ENCODE measurements at places on chromosomes 12 and 14. TPM values are rescaled to one million over a fixed set of nuclear protein-coding genes. Genes with fewer than 3 reads are reported as not detected.

MMP14 gene
- total RNA-seq = 649 TPM

KRT8 gene
- total RNA-seq = 5.6 TPM

OR6C70 gene
- not detected for total RNA-seq

DHH gene
- total RNA-seq = under 0.01 TPM

RNF212B gene
- not detected for total RNA-seq

IRF2BPL gene
- 74.8 TPM for total RNA-seq

TAS2R20 gene
- 2.8 TPM for total RNA-seq

PLEKHG7 gene
- not detected for total RNA-seq

GPD1 gene
- not detected for total RNA-seq

GARIN6 gene
- total RNA-seq = not detected

AP1G2 gene
- 17.2 TPM for total RNA-seq

TEX52 gene
- total RNA-seq = not detected

CIT gene
- total RNA-seq = 12.9 TPM

RERG gene
- not detected for total RNA-seq

TCL1B gene
- total RNA-seq = not detected

DPF3 gene
- 13.9 TPM for total RNA-seq

CNTN1 gene
- 3.0 TPM for total RNA-seq

FGF23 gene
- total RNA-seq = not detected

TAS2R50 gene
- 6.8 TPM for total RNA-seq

BCL2L2 gene
- 20.7 TPM for total RNA-seq
